ENCODE measurements at places on chromosomes 3 and 15.

GRCh38 chr15:71743861-71744382 is 66.4 kb upstream of the NR2E3 start:
- DNase-seq, result peak; percentile 64

- DNase-seq, result peak; percentile 33
Observed at GRCh38 chr3:38327335-38328009, 19.1 kb upstream of the XYLB start.

- no peak for DNase-seq
Observed at GRCh38 chr3:14441920-14442300, 39.5 kb downstream of the SLC6A6 start.

- no peak for DNase-seq
Observed at GRCh38 chr3:148845756-148846395, 18.3 kb downstream of the CPB1 start.
